Brain pericyte (primary cell): ENCODE measurements at places on chromosomes 16 and 17.
A peak's percentile ranks its signal among the peaks of the same experiment; 100 is the strongest.

DNA sequence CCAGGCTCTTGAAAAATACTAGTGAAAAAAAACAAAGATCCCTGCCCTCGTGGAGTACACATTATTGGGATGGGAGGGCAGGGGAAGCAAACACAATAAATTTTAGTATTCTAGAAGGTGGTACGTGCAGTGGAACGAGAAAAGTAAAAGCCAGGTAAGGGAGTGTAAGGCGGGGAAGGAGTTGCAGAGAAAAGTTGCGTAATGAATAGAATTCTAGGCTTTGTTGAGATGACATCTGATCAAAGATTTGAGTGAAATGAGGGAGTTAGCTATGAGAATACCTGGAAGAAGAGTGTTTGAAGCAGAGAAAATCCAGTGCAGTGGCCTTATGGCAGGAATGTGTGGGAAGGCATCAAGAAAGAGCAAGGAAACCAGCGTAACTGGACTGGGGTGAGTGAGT is 2.1 kb downstream of the CKLF start:
- DNase-seq = no peak

- no peak for DNase-seq
These were observed 115.1 kb upstream of the CCL2 start for GRCh38 chr17:34140006-34140405.

DNA sequence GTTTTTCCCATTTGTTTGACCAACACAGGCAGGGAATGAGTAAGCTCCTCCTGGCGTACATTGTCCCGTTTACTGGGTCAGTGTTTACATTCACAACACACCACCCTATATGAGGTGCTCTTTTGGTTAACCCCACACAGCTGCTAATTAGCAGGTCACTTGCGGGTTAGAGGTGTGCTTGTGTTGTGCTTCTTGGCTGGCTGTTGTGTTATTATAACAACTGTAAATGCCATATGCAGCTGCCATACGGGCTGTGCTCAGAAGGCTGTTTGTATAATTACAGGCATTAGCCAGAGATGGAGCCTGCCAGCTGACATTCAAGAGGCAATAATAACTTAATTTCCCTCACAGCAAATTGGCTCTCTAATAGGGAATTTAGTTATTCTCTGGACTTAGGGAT is 205.1 kb upstream of the ELAC2 start:
- DNase-seq = peak; percentile 7

- DNase-seq = no peak
These were observed 825 bp upstream of the RHBDL3 start for GRCh38 chr17:32264823-32265191.
